ENCODE measurements at places on chromosomes 6 and 20.
A peak's percentile ranks its signal among the peaks of the same experiment; 100 is the strongest.

DNA sequence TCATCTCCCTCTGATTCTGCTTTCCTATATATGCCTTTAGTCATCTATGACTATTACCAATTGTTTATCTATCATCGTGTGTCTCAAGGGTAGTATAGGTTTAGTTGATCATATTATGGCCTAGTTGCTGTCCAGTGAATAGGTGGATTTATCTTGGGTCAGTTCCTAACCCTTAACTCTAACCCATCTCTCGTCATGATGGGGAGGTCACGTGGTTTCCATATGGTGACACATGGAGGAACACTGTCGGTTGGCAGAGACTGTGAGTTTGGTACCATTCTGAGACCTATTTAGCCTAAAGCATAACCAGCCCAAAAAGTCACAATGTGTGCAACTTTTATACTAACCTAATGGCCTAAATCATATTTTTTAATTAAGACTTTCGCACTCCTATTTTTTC lies 103.5 kb downstream of the SAMD5 start:
- no peak for DNase-seq

DNA sequence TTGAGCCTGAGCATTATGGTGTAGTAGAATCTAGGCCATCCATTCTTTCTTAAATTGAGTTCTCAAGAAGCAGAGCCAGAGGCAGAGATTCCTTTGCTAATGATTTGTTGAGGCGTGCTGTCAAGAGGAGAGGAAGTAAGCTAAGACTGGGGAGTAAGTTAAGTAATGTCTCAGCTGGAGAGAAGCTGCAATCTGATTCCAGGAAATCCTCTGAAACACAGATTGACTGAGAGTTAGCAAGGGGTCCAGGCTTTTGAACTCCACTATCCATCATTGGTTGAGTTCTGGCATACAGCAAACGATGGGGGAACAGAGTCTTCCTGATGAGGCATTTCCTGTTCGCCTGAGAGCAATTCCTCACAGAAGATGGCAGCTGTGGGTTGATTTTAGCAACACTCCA lies 207.4 kb upstream of the RAB32 start:
- DNase-seq, result no peak

DNA sequence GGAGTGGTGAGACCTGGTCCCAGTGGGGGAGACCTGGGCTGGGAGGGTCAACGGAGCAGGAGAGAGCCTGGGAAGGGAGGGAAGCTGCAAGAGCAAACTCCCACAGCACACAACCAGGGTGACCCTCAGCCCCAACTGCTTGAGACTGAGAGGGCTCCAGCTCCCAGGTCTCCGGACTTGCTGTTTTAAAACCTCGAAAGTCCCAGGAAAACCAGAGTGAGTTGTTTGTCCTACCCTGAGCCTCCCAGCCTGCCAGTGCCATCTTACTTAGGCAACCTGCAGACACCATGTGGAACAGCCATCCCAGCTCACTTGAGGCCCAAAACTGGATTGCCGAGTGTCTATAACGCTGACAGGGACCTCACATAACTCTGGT lies 4.8 kb upstream of the NTSR1 start:
- DNase-seq, result no peak

- peak; percentile 67 for DNase-seq
Observed at GRCh38 chr6:56713254-56713672, 70.6 kb upstream of the DST start.

- DNase-seq, result no peak
Observed at GRCh38 chr6:68476611-68477010, 158.5 kb upstream of the ADGRB3 start.

DNA sequence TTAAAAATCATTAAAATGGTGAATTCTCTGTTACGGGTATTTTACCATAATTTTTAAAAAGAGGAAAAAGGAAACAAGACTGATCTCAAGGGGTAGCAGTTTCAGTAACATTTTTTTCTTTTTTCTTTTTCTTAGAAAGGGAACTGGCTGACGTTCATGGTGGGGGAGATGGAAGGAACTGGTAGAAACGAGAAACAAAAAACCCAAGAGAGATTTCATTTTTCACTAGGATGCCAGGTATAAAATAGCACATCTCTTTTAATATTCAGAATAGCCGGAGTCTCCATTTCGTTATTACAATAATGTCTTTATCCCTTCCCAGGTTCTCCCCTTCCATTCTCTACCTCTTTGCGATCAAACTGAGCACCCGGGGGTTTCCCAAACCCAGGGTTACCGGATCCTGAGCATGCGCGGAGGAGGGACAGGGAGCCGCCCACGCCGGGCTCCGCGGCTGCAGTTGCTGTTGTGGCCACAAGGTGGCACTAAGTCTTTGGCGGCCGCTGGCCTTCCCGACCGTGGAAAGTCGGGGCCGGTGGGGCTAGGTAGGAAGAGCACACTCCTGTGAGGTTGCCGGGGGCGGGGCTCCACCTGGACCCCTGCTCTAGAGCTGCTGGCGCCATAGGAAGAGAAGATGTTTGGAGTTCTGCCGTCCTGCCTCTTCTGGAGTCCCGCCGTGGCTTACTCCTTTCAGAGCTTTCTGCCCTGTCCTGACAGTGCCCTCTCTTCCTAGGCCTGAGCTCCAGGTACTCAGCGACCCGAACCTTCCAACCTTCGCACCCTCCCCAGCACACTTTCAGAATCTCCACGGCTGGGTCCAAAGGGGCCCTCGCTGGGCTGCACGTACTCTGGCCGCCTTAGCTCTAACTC lies 146.8 kb downstream of the SH3BGRL2 start:
- DNase-seq, result peak; percentile 77

DNA sequence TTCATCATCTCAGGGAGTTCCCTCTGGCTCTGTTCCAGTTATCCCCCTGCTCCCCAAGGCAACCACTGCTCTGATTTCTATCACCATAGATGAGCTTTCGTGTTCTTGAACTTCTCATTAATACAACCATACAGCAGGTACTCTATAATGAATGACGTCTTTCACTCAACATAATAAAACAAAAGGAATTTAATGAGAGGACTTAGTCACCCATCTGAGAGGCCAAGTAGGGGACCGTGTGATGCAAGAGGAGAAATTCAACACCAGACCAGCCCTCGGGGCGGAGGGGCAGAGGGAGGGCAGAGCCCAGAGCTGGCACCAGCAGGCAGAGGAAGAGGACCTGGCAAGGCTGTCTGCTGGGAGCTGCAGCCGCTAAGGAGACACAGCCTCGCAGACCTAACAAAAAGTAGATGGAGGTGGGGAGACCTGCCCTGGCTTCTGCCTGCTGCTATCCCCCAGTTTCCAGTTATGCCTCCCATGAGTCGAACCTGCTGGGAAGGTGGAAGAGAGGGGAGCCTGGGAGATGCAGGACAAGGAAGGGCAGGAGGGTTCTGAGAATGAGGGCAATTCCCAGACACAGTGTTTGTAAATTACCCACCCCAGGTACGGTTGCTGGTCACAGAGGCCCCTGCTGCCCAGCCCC lies 13.8 kb downstream of the CCN5 start:
- DNase-seq, result peak; percentile 100

DNA sequence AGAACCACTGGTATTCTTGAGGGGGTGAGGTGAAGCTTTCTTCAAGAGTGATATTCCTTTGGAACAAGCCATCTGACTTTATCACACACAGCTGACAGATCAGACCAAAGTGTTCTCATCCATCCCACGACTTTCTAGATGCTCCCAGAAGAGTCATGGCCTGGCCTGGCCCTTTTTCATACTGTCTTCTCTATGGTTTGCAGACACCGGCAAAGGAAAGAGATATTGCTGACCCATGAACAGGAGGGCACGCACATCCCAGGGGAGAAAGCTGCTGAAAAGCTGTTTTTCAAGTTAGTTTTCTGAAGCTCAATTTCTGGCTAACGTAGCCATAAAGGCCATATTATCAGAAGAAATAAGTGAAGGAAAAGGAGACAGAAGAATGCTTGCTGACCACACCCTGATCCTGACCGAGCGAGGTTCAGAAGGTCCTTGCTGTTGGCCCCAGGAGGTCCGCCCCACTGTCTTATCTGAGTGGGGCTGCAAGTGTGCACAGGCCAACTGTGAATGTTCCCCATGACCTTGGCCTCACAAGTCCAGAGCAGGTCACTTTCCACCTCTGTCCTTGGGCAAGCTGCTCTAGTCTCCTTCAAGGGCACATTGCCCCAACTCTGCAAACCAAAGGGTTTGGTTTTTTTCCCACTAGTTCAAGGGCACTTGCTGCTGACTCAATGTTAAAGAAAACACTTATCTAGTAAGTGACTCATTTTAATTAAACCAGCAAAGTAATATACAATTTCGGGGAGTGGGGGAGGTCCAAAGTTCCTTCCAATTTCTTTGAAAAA lies 2.0 kb downstream of the ACSS1 start:
- no peak for DNase-seq

- DNase-seq, result no peak
Observed at GRCh38 chr20:32945710-32946221, 58.5 kb downstream of the SUN5 start.

- DNase-seq, result no peak
Observed at GRCh38 chr20:12883507-12883885, 125.3 kb upstream of the SPTLC3 start.

DNA sequence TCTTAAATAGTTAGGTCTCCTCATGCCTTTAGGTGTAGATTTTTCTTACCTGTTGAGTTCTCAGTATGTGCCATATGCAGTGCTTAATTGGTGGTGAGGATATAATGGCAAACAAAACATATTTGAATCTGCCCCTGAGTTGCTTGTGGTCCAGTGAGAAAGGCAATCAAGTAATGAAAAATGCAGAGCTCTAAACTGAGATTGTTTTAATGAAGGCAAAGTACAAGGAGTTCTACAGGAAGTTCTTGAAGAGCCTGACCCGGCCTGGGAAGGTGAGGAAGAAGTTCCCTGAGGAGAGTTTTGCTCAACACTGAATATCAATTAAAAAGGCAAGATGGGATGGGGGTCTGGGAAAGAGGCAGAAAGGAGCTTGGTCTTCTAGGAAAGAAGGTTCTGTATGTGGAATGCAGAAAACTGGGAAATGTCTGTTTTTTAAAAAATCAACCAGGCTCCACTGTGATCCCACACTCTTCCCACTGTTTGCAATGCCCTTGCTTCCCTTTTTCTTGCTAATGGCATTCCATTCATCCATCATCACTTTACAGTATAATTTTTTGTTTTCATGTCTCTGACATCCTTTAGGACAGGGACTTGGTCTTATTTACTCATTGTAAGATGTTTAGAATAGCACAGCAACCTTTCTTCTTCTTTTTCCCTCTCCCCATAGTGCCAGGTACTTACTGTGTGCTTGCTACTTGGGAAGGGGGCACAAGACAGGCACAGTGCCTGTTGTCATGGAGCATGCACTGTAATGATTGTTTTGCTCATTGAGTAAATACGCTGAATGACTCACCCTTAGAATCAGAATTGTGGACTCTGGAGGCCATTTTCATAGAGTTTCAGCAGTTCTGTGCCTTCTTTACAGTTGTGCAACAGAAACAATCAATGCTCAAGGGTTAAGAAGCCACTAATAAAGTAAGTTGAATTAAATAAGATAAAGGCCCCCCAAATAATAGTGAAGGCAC lies 64.3 kb downstream of the ANKS1A start:
- DNase-seq, result no peak

- no peak for DNase-seq
Observed at GRCh38 chr20:52913650-52914387, 58.3 kb upstream of the TSHZ2 start.

- DNase-seq, result no peak
Observed at GRCh38 chr6:139242457-139243240, 49.1 kb downstream of the TXLNB start.

All from RWPE2 (cell line).